Vagina (tissue), 2 donors: ENCODE measurements at places on chromosomes 7 and 10. TPM values are rescaled to one million over a fixed set of nuclear protein-coding genes. Genes with fewer than 3 reads are reported as not detected.

DNA sequence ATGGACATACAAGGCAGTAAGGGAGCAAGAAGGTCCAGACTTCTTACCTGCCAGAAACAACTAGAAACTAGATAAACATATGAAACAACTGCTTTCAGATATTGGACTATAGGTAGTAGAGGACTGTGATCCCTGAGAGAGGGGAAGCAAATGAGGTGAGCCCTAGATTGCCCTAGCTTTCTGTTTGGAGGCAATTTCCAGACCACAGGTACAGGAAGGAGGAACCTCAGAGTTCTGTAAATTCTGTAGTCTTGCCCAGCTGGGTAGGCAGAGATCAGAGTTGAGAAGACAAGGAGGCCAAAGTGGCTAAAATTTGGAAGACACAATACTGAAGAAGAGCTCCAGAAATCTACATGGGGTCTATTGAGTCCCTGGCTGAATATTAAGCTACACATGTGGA lies 21.0 kb downstream of the CDK6 start:
- DNase-seq, result no peak
- no peaks in the 10 kb centered on the region for H3K36me3 ChIP-seq
- H3K4me3 ChIP-seq, result no peak overlapping the region
- H3K27me3 ChIP-seq, result no peaks in the 10 kb centered on the region
- H3K27ac ChIP-seq, result no peak overlapping the region

- no peaks in the 10 kb centered on the region for H3K27me3 ChIP-seq
- H3K4me3 ChIP-seq, result no peak overlapping the region
- H3K36me3 ChIP-seq, result no peaks in the 10 kb centered on the region
- H3K27ac ChIP-seq, result no peak overlapping the region
- no peaks in the 10 kb centered on the region for H3K4me1 ChIP-seq
Measured at GRCh38 chr7:15407910-15408309, 153.9 kb downstream of the AGMO start.

GRCh38 chr7:138889582-138890498 lies 91.3 kb downstream of the KIAA1549 start:
- no peaks in the 10 kb centered on the region for H3K4me1 ChIP-seq
- no peaks in the 10 kb centered on the region for H3K27me3 ChIP-seq
- H3K36me3 ChIP-seq, result no peaks in the 10 kb centered on the region
- no peak for DNase-seq

GRCh38 chr10:12946372-12946771 lies 55.1 kb downstream of the CCDC3 start:
- no peak overlapping the region for H3K27ac ChIP-seq
- no peak for DNase-seq
- H3K27me3 ChIP-seq, result no peaks in the 10 kb centered on the region
- no peak overlapping the region for H3K4me3 ChIP-seq

DNA sequence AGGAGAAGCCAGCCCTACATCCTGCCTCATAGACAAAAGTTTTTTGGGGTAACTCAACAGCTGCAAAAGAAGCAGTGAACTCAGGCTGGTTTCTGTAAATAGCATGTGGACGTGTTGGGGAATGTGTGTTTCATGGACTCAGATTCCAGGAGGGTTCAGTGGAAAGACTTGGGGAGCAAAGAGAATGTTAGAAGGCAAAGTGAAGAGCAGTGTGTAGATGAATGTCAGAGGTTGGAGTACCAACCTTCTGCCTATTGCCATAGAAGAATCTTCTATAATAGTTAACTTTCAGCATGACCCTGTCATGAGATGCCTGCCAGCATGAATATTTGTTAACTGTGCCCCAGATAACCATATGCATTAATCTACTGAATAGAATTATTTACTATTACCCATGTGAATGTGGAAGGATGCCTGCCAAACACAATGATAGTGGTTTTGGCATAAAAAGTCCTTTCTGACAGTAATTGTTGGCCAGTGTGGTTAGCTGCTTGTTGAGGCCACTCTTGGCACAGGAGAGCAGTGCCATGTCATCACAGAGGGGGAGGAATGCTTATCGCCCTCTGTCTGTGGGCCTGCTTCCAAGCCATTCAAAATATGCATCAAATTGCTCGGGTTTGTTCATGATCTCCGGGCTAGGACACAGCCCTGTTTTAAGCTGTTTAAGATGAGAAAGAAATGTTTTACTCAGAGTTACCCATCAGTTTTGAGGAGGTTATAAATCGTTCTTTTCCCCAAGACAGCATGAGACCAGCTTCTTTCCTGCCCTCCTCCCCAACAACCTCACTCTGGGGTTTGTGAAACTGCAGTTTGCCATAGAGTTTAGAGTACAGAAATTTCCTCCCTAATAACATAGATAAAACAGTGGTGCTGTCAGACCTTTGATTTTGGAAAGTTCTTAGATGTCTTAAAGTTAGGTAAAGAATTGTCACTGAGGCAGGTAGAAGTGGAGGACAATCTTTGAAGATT lies 165.3 kb downstream of the WNT2 start:
- no peak overlapping the region for H3K27ac ChIP-seq
- DNase-seq, result no peak
- H3K4me3 ChIP-seq, result no peak overlapping the region
- H3K36me3 ChIP-seq, result no peaks in the 10 kb centered on the region
- H3K27me3 ChIP-seq, result no peaks in the 10 kb centered on the region

DNA sequence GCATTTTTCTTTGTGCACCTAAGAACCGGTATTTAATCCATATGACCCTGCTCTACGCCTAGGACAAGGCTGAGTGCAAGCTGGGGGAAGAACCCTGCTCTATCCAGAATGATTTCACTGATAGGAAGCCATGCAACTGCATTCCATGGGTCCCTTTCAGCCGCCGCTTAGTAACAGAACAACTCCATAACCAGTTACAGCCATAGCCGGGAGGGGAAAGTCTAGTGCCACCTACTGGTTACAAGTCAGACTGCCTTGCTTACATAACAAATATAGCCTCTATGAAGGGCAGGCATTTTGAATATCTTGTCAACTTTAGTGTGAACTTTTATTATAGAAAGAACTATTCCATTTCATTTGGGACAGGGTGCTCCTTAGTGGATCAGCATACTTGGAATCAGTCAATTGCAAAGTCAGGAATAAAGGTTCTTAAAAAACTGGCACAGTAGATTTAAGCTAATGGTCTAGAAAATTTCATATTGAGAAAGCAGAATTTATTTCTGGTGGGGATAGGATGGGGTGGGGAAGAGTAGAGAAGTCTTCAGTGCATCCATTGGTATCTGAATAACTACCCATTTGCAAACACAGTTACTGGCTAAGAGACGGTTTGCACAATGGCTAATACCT lies 521.7 kb downstream of the ADRA2A start:
- no peaks in the 10 kb centered on the region for H3K4me1 ChIP-seq
- no peak overlapping the region for H3K27ac ChIP-seq
- no peaks in the 10 kb centered on the region for H3K36me3 ChIP-seq
- no peaks in the 10 kb centered on the region for H3K27me3 ChIP-seq
- H3K4me3 ChIP-seq, result no peak overlapping the region
- no peak for DNase-seq

GRCh38 chr10:100969187-100970075 lies at the start of gene SEMA4G:
TSS of gene SEMA4G (plus strand) at chr10:100969504. CDS start at chr10:100972913, 3,409 bp downstream.
- H3K27ac ChIP-seq, result no peak within 1 kb of the TSS
- no peaks in the 10 kb centered on the region for H3K36me3 ChIP-seq
- DNase-seq, result no peak
- H3K4me3 ChIP-seq, result peak within 1 kb of the TSS; percentile 72
- H3K27me3 ChIP-seq, result no peaks in the 10 kb centered on the region

- H3K27ac ChIP-seq, result peak overlapping the region; percentile 45
- no peaks in the 10 kb centered on the region for H3K36me3 ChIP-seq
- no peaks in the 10 kb centered on the region for H3K27me3 ChIP-seq
Measured at GRCh38 chr10:98411768-98412167, 3.2 kb downstream of the PYROXD2 start.

The CALHM1 gene
- total RNA-seq, result not detected

The AKR1D1 gene
- total RNA-seq, result not detected

The SYT15B gene
- 17.9 TPM for total RNA-seq

The SPDYE5 gene
- not detected for total RNA-seq

The H2BK1 gene
- not detected for total RNA-seq

The ZNF655 gene
- 144 TPM for total RNA-seq

The PAOX gene
- total RNA-seq, result 16.9 TPM
